NCI-H510A (cell line): ENCODE measurements at places on chromosomes 16 and 17.

- DNase-seq, result no peak
These were observed 16.5 kb downstream of the ZNF75A start for GRCh38 chr16:3321816-3322215.

DNA sequence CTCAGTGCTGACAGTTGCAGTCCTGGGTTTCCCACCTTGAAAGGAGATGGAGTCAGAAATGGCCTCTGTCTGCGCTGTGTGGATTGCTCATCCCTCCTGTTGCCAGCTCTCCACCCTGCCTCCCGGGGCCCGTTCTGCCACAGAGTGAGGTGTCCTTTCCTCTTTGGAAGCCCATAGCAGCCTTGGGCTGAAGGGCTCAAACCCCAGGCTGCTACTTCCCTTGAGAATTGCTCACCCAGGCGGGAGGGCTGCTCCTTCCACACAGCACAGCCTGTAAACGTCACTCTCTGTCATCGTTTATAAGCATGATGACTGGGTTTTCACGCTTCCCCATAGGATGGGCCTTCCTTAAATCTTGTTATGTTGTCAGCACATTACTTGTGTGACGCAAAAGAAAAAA lies 62.7 kb downstream of the FOXK2 start:
- no peak for DNase-seq

DNA sequence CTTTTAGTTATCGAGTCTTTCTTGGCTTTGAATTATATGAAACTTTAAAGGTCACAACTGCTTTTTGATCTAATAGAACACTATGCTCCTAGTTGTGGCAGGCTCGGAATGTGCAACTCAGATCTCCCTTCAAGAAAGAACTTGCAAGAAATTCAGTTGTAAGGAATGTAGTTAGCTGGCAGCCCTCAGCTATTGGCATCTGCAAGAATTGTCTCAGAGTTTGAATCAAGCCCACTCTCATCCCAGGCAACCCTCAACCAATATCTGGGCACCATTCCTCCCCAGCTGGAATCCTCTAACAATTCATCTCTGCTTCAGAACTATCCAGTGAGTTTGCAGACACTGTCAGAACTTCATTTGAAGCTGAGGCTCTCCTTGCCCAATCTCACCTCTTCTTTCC lies 447.2 kb downstream of the KIF2B start:
- no peak for DNase-seq

DNA sequence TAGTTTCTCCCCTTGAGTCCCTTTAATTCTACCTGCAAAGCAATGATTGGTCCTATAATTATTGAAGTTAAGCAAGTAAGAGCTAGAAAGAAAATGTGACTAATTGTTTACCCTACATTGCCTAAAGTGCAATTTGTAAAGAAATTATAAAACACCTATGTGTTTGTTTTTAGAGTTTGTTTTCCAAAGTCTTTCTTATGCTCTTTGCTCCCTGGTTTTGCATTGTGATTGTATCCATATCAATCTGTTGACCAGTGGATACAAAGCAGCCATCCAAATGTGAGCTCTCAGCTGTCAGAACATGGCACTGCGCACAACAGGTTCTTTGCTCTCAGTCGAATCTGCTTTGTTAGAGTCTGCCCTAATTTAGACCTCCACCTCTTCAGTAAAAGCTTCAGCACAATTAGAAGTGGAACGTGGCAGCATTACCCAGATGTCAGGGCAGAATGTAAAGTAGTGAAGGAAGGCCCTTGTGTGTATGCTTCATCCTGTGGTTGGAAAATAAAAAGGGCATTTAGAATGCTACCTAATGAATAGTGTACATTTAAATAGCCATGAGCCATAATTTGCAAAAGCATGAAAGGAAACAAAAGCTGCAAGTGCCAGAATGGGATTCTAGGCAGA lies 70.5 kb downstream of the AATF start:
- DNase-seq, result no peak

DNA sequence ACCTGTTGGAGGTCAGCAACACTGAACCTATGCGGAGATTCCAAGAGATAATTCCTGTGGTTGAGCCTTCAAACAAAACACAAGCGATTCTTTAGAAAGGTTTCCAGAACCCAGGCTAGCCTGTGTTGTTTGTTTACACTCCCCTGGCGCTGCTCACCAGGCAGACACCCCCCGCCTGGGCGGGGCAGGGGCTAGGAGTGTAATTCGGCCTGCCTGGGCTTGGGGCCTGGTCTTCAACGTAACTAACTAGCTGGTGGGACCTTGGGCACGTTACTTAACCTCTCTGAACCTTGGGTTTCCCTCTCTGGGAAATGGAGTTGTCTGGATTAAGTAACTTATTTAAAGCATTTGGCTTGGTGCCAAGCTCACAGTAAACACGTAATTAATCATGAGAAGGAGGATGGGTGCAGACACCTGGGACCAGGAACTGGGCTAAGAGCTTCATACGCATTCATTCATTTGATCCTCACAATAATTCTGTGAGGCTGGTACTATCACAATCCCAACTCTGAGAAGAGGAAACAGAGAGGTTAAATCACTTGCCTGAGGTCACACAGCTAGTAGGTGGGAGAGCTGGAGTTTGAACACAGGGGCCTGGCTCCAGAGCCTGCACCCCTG lies 7.6 kb upstream of the ARHGAP27 start:
- DNase-seq, result peak; percentile 55

DNA sequence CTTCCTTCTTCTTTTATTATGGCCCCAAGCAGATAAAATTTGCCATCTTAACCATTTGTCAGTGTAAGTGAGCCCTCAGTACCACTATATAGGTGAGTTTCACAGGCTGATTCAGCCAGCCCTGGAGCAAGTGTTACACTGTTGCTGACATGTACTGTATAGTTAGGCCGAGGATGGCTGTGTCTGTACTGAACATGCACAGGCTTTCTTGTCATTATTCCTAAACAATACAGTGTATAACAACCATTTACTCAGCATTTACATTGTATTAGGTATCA lies 53.7 kb downstream of the AMFR start:
- DNase-seq, result no peak

DNA sequence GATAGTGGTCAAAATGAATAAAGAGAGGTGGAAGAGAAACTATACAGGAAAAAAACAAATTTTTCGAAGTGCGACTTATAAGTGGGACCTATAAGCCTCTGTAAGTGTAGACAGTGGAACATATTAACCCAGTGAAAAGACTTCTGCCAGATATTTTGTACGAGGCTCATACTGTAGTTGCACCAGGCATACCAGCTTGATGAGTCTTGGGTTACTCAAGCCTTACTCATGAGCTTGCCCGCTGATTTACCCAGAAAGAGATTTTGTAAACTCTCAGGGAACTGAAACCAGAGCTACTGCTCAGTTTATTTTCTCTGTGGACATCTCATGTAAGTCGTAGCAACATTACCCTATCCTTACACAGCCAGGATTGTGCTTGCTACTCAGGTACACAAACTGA lies 708.0 kb upstream of the SOX9 start:
- DNase-seq, result no peak

GRCh38 chr16:79076047-79076767 lies 524.3 kb downstream of the MAF start:
- no peak for DNase-seq

- DNase-seq, result no peak
These were observed 159.4 kb upstream of the ZNF267 start for GRCh38 chr16:31713945-31714902.

DNA sequence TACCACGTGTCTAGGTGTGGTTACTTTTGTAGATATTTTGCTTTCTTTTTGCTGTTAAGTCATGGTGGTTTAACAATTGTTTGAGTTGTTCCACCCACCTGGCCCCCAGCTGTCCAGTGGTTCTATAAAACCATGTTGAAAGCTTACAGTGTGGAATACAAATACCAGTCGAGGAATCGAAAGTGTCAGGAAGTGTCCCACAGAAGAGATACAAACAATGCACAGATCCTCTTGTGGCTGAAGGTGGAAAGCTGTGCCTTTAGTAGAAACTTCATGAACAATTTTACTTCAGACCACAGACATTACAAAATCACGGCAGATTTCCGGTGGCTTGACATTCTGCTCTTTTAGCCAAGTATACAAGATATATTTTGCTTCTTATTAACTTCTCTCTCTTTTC lies 782.4 kb upstream of the SOX9 start:
- no peak for DNase-seq

- DNase-seq, result no peak
These were observed 11.1 kb downstream of the KRT23 start for GRCh38 chr17:40926341-40926740.

DNA sequence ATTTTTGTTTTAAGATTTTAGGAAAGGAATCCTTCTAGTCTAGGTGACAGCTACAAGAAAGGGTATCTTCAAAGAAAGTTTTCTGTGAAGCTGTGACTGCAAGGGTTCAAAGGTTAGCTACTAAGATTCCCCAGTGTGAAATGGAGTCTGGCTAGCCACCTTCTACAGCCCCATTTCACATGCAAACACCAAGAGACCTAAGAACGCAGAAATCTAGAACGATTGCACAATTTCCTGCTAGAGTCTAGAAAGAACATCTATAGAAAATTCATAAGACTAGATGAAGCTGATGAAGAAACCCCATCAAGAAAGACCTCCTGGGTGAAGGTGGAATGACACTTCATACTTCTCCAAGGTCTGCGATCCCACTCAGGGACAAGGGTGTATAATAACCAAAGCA lies 77.1 kb downstream of the STX8 start:
- no peak for DNase-seq

- DNase-seq, result no peak
These were observed 46.9 kb upstream of the TAC4 start for GRCh38 chr17:49894761-49895160.

DNA sequence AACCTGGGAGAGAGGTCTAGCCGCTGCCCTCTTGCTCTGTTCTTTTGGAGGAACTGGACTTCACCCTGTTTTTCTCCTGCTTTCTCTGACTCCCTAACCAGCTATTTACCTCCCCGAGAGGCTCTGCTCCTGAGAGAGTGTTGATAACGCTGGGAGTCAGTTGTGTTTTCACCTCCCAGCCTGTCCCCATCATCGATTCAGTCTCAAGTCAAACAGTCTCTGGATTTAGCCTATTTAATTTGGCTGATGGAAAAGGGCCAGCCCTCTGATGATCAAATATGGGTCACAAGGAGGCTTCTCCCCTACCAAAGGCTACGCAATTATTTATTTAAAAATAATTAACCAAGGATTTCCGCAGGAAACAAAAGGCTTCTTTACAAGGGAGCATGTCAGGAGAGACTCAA lies 31.8 kb downstream of the HNF1B start:
- DNase-seq, result no peak

DNA sequence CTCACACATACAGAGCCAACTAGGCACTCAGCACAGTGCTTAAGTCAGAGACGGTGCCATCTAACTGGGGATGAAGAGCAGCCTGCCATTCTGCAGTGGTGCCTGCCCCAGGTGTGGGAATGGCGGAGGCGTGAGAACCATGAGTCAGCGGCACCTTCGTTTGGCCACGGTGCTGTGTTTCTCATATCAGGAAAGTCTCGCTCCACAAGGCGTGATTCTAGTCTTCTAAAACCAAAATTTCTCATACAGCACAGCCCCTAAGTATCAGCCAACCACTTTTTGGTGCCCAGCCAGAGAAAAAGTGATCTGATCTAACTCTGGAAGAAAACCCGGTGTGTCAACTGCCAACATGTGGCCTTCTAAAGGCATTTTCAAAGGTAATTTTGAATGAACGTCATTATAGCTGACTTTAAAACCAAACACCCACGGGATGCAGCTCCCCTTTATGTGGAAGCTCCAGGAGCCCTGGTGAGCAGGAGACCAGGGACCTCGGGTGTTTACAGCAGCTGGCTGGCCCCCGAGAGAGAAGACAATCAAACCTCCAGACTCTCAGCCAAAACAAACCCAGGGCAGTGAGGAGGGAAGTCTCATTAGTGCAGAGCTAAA lies 54.6 kb downstream of the ABCC12 start:
- no peak for DNase-seq

DNA sequence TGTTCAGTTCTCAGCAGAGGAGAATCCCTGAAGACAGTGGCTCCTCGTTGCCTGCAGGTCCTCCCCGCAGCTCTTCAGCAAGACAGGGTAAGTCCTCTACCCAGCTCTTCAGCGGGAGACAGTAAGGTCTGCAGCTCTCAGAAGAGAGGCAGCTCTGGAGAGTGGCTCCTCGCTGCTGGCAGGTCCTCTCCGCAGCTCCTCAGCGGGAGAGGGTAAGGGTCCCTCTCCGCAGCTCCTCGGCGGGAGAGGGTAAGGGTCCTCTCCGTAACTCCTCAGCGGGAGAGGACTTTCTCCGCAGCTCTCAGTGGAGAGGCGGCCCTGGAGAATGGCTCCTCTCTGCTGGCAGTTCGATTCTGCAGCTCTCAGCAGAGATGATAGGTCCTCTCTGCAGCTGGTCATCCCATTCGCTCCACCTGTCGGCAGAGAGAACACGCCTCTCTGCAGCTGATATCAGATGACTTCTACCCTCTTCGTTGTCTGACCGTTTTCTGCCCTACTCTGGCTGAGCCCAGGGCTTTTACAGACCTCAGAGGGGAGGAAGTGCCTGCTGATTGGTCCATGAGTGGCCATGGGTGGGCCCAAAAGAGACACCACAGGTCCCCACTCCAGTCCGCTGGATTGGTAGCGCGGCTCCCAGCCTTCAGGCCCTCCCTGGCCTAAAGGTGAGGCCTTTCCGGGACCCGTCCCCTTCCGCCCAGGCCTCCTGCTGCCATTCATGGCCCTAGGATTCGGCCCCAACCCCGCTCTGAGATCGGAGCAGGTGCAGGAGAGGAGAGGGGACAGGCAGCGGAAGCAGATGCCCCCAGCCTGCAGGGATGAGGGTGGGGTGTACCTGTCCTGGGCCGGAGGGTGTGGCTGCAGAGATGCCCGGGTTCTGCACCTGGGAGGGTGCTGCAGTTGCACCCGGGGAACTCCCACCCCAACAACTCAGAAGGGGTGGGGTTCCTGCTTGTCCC lies 11.9 kb upstream of the SHCBP1 start:
- peak; percentile 75 for DNase-seq

GRCh38 chr16:2090481-2090776 lies 42.6 kb downstream of the TSC2 start:
- DNase-seq, result no peak

GRCh38 chr16:6048017-6048416 lies 950.4 kb upstream of the EEF2KMT start:
- DNase-seq, result no peak

- no peak for DNase-seq
These were observed 60.6 kb downstream of the AIPL1 start for GRCh38 chr17:6374271-6374691.

DNA sequence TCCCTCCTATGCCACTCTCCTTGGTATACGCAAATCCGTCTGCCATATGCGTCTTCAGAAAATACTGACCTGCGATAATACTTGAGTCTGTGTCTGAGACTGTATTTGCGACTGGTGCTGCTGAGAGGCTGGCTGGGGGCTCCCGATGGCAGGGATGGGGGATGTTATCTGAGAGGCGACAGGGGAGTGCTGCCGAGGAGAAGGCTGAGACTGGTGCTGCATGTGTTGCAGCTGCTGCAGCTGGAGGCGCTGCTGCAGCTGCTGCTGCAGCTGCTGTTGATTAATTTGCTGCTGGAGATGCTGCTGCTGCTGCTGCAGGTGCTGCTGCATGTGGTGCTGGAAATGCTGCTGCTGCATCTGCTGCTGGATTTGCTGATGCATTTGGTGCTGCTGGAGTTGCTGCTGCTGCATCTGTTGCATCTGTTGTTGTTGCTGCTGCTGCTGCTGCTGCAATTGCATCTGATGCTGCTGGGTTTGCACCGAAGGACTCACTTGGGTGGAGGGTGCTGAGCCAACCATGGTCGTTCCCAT lies 107.7 kb downstream of the TOX3 start:
- peak; percentile 11 for DNase-seq
